ENCODE measurements at places on chromosomes 4 and X.

DNA sequence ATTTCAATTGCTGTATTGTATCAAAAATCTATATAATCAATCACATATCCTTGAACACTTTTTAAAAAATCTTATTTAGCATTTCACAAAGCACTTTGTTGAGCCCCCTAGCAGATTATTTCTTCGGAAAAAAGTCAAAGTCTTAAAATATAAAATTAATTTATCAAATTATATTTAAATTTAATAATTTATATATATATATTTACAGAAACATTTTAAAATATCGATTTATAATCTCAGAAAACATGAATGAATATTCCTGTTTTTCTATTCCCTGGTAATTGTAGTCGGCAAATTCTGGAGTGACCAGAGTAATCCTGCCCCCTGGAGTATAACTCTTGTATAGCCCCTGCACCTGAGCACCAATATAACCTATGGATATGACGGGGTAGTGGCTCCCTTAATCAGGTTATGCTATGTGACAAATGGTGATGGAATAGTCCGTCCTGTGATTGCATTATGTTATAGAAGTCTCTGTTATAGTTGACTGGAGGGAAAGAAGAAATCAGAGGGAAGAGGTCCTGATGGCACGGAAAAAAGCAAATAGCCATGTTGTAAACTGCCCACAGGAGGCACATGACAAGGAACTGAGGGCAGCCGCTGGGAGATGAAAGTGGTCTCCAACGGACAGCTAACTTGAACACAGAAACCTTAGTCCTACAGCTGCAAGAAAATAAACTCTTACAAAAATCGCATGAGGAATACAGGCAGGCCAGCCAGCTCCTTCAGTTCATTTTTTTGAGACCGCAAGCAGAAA, 1092.3 kb downstream of the ARAP2 start:
- no peak for DNase-seq

DNA sequence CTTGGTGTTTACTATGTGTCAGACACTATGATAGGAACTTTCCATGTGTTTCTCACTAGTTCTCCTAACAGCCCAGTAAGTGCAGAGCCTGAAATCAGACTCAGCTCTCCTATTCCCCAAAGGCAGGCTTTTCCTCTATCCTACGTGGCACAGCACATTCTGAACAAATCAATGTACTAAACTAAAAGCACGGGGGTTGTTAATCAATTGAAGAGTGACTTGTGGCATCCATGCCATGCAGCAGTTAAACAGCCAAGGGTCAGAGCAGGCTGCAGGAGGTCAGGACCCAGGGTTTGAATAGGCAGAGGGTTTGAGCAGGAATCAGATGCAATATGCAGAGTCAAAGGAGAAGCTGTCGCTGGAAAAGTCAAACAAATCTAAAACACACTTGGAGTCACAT, 289.7 kb upstream of the LDB2 start:
- DNase-seq: no peak

DNA sequence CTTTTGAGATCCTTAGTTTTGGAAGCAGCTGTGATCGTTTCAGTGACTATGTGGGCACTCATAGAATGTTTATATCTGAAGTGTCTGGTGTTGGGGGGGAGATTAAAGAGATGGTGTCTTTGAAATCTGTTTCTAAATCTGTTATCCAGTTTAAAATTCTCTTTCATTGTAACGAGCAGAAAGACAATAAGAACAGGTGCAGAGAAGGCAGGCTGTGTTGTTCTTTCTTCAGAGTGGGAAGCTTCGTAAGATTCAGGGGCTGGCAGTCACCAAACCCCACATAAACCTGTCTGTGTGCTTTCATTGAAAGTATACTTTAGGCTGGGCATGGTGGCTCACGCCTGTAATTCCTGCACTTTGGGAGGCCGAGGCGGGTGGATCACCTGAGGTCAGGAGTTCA, 16.3 kb upstream of the DHRSX start:
- no peak for DNase-seq

- DNase-seq: peak; percentile 37
Observed at GRCh38 chrX:154981116-154981411, 41.5 kb downstream of the F8 start.

DNA sequence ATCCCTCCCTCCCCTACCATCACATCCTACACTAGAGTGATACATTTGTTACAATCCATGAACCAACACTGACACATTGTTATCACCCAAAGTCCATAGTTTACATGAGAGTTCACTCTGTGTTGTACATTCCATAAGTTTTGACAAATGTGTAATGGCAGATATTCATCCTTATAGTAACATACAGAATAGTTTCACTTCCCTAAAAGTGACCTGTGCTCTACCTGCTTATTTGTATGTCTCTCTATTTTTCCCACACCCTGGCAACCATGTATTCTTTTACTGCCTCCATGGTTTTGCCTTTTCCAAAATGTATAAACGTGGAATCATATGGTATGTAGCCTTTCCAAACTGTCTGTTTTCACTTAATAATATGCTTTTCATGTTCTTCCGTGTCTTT, 42.2 kb upstream of the HPGD start:
- DNase-seq: no peak

GRCh38 chr4:72208421-72209075, 176.7 kb downstream of the NPFFR2 start:
- DNase-seq: no peak

GRCh38 chr4:19534159-19534558, 717.5 kb upstream of the SLIT2 start:
- DNase-seq: no peak

GRCh38 chr4:95155759-95156451, 392.9 kb downstream of the UNC5C start:
- no peak for DNase-seq

- DNase-seq: peak; percentile 33
Observed at GRCh38 chrX:19513383-19513782, 1.9 kb downstream of the MAP3K15 start.

- DNase-seq: no peak
Observed at GRCh38 chrX:1591863-1592469, 562 bp downstream of the AKAP17A start.

DNA sequence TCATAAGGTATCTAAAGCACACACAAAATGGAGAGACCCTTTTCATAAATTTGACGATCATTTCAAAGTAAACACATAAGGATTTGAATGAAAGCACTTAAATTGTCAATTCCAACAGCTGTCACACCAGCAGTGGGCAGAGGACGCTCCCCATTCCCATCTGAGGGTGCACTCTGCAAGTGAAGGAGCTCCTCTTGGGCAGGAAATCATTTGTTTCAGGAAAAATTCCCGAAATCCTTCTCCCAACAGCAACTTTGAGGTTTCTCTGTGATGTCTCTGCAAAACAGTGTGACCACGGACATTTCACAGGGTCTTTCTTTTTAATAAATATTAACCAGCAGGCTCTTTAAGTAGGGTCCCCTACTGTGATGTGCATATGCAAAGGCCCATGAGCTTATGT, 111.0 kb downstream of the EPHA5 start:
- no peak for DNase-seq

Data from DMS79 treated with DMSO at 0.1 percent for 48 hours (cell line).